ENCODE measurements at places on chromosomes 2 and 18. TPM values are rescaled to one million over a fixed set of nuclear protein-coding genes. Genes with fewer than 3 reads are reported as not detected.

- no peak for DNase-seq
Measured at GRCh38 chr2:85133751-85134254, 611 bp downstream of the TCF7L1 start.

DNA sequence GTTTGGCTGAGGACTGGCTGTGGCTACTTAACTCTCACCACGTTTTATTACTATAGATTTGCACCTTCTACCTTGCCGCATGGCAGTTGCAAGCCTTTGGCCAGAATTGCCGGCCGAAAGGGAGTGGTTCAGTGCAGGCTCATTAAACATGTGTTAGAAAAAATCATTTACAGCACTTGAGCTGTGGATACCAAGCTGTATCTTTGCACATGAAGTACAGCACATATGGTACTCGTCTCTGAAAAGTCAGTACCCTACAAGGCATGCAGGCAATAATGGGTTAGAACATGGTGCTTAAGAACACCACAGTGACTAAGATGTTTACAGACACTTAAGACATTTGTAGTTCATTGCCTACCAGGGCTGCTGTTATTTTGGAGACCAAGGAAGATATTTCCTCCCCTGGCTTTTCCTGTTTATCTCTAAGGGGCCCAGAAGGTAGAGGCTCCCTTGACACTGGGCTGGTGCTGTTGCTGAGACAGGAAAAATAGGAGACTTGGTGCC, 103.1 kb downstream of the ZNF532 start:
- DNase-seq = no peak

GRCh38 chr18:78991446-78991845, 11.8 kb downstream of the SALL3 start:
- DNase-seq = no peak

DNA sequence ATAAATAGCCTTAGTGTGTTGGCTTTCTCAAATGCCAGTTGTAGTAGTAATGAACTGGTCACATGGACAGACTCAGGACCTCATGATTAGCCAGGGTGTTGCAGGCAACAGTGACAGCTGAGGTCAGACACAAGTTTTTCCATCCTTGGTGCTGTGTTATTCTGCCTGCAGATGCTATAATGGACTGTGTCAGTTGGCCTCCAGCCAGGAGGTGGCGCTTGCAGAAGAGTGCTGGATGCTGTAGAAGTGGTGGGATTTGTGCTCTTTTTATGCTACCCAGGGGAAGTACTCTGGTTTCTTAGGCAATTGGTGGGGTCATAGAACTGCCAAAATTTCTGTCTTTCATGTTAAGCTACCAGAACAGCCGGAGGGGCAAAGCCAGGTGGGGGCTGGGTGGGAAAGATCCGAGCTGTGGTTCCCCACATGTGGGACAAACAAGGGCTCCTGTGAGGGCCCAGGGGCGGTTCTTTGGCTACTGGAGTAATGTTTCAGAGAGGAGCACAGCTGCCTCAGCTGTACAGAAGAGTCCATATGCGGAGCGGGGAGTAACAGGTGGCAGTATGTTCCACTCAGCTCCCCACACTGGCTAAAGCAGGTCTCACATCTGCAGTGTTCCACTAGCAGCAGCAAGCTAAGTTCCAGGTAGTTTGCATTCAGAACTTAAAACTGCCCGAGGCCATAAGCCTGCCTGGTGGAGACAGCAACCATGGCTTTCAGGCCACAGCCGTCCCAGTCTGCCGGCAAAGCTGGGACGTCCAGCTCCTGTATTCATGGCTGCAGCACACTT, 104.4 kb downstream of the GULP1 start:
- DNase-seq = no peak

GRCh38 chr18:43129946-43130524, 14.6 kb upstream of the RIT2 start:
- DNase-seq = no peak

- DNase-seq = no peak
Measured at GRCh38 chr2:29632018-29632417, 289.4 kb downstream of the ALK start.

DNA sequence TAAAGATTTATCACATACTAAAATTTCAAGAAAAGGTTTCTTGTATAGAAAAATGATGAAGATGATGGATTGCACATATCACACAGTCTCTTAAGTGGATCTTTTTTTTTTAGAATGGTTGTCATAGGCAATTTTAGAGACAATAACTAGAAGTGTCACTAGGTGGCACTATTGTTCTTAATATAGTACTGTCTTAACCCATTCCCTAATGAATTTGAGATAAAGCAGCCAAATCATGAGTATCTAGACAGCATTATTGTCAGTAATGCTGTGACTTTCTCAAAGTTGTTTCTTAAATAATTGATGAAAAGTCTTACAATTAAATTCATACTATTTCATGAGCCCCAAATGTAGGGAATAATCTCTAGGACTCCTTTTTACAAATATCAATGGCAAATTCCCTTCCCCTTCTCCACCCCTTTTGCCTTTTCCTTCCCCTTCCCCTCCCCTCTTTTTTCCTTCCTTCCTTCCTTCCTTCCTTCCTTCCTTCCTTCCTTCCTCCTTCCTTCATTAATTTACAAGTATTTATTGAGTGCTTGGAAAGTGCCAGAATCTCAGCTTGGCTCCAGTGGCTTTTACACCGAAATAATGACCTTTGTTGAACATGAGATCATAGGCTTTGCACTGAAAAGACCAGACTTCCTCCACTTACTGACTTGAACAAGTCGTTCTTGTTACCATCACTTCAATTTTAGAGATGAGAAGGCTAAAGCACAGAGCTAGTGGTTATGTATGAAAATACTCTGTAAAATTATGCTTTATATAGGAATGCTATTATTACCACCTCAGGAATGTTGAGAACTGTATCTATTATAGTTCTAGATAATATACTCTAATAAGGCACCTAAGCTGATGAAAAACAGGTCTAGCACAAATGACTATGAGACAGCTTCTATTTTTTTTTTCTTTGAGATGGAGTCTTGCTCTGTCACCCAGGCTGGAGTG, 19.8 kb downstream of the MYL12B start:
- peak; percentile 56 for DNase-seq

- DNase-seq = no peak
Measured at GRCh38 chr2:218003981-218004419, 1.2 kb upstream of the TNS1 start.

Gene IL1B
- polyA plus RNA-seq = 1.2 TPM

Gene COL3A1
- polyA plus RNA-seq = 1,203 TPM
